ENCODE measurements at places on chromosomes 1 and 21.
A peak's percentile ranks its signal among the peaks of the same experiment; 100 is the strongest.

GRCh38 chr1:234533975-234534876 is 55.2 kb upstream of the TARBP1 start:
- H3K27me3 ChIP-seq: peaks cover 9% of the 10 kb centered on the region
- H3K4me3 ChIP-seq: no peak overlapping the region
- H3K4me1 ChIP-seq: peaks cover 6% of the 10 kb centered on the region
- no peaks in the 10 kb centered on the region for H3K36me3 ChIP-seq

GRCh38 chr1:25664357-25665199 is 48.0 kb downstream of the MAN1C1 start:
- no peak overlapping the region for H3K27ac ChIP-seq
- no peak for DNase-seq
- H3K36me3 ChIP-seq: no peaks in the 10 kb centered on the region
- H3K4me1 ChIP-seq: peaks cover 3% of the 10 kb centered on the region
- no peak overlapping the region for H3K4me3 ChIP-seq
- H3K27me3 ChIP-seq: no peaks in the 10 kb centered on the region

DNA sequence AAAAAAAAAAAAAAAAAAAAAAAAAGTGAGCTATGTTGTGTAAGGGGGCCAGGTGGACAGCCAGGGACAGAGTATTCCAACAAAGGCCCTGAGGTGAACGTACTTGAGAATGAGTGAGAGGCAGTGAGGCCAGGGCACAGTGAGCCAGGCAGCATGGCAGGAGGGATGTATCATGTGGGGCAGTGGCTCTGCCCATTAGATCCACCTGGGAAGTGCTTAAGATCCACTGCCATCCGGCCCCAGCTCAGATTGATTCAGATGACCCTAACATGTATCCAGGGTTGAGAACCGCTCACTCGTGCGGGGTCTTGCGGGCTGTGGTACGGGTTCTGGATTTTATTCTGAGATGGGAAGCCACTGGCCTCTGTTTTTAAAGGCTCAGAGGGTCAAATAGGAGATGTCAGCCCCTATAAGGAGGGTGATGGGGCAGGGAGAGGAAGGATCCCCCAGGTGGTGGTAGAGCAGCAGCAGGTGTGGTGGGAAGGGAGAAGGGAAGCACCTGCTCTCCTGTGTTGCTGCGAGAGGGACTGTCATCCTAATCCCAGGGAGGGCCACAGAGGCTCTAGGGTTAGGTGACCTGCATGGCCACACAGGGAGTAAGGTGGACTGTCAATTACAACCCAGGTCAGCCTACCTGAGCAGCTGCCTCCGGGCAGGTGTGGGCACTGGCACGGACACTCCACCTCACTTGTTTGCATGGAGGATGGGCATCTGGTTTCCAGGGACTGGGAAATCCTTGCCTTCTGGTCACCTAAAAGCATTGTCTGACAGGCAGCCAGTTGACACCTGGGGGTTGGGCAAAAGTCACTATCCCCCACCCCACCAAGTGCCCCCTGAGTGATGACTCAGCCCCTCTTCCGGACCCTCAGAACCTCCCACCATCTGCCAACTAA is 31.6 kb downstream of the CDK18 start:
- H3K4me1 ChIP-seq: no peaks in the 10 kb centered on the region
- H3K4me3 ChIP-seq: no peak overlapping the region
- no peak overlapping the region for H3K27ac ChIP-seq

- no peak for DNase-seq
- H3K4me1 ChIP-seq: peaks cover 5% of the 10 kb centered on the region
- no peaks in the 10 kb centered on the region for H3K36me3 ChIP-seq
- peak overlapping the region; percentile 56 for H3K4me3 ChIP-seq
Observed at GRCh38 chr1:66532798-66533783, 862 bp upstream of the SGIP1 start.

GRCh38 chr21:34128124-34128523 is 54.7 kb downstream of the MRPS6 start:
- no peak for DNase-seq
- peaks cover 72% of the 10 kb centered on the region for H3K4me1 ChIP-seq
- no peaks in the 10 kb centered on the region for H3K27me3 ChIP-seq
- H3K27ac ChIP-seq: no peak overlapping the region
- H3K4me3 ChIP-seq: no peak overlapping the region

DNA sequence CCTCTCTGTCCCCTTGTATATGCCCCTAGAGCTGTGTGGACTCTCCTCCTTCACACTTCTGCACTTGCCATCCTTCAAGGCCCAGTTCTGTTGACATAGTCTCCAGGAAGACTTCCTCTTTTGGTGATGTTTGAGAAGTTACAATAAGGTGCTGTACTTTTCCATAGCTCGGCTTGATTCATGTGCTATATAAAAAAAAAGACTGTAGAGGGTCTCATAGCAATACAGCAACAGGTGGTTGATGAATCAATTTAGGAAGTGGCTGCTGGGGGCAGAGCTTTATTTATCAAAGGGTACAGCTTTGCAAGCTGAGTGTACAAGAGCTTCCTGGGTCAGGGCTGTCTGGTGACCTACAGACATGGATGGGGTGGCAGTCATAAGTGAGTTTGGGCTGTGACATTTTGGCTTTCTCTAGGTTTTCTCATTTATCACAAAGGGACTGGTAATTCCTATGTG is 102.7 kb downstream of the RUNX1 start:
- peaks cover 6% of the 10 kb centered on the region for H3K36me3 ChIP-seq
- H3K4me3 ChIP-seq: peak overlapping the region; percentile 70
- peak overlapping the region; percentile 82 for H3K27ac ChIP-seq
- peaks cover 42% of the 10 kb centered on the region for H3K4me1 ChIP-seq
- H3K27me3 ChIP-seq: no peaks in the 10 kb centered on the region

DNA sequence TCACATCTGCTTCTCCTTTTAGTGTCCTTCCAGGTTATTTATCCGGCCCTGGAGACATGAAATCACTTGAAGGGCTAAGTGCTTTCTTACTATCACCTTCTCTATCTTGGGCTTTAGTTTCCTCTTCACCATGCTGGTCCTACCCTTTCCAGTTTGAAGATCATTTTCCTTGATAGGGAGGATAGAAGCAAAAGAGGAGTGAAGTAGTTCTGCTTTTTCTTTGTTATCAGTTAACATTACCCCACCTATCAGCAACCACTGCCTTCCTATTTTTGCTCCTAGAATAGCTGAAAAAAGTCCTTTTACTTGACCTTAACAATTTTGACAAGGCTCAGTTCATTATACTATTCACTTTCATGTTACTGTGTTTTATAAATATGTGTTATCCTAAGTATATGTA is 19.4 kb downstream of the RGL1 start:
- no peaks in the 10 kb centered on the region for H3K4me1 ChIP-seq
- no peak overlapping the region for H3K27ac ChIP-seq
- no peak for DNase-seq
- H3K4me3 ChIP-seq: no peak overlapping the region
- no peaks in the 10 kb centered on the region for H3K36me3 ChIP-seq

Data from natural killer cell treated with Interleukin-12 subunit alpha and Interleukin-12 subunit beta and Interleukin-15 and Interleukin-18, amount 100 ng/mL, for 72 hours (primary cell).